ENCODE measurements at places on chromosomes 4 and X.

DNA sequence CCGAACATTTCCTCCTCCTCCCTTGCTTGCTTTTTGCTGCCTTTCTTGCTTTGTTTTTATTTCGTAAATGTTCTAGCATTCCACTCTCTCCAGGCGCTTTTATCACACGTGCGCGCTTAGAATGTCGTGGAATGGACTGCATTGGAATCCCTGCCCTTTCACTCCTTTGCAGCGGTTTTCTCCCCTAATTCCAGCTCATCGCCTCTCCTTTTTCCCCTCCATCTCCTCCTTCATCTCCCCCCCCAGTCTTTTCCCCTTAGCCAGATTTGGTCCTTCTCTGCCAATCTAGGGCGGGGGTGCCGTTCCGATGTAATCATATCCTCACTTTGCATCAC is 579 bp downstream of the OGT start:
- DNase-seq = no peak

DNA sequence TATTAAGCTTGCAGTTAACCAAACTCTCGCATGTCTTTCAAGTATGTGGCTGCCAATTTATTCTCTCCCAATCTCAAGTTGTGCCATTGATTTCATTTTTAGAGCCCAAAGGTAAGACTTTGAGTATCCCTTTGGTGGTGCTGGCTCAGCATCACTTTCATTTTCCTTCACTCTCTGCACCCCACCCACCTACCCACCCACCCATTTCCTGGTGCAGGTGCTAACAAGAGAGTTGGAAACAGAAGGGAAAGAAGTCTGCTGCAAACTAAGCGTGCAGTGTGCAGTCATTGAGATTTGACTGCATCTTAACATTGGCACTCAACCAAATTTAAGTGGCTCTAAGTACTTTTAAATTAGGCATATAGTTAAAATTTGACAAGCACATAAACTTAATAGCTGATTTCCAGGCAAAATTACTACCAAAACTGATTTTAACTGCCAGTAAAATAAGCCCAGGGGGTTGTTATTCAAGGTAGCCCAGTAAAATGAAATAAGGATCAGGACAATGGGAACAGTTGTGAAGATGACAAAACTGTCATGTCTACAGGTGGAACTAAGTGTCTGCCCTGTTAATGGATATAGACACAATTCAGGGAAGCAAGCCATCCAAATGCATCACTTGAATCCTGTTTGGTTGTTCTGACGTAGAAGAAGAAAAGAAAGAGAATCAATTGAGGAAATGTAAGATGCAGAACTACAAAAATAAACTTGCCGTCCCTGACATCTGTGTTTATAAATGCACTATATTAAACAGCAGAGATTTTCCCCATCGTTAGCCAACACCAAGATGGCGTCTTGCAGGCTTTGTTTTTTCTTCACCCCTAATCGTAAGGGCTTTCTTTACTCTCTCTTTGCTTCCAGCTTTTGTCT is 184.2 kb downstream of the KDR start:
- no peak for DNase-seq

DNA sequence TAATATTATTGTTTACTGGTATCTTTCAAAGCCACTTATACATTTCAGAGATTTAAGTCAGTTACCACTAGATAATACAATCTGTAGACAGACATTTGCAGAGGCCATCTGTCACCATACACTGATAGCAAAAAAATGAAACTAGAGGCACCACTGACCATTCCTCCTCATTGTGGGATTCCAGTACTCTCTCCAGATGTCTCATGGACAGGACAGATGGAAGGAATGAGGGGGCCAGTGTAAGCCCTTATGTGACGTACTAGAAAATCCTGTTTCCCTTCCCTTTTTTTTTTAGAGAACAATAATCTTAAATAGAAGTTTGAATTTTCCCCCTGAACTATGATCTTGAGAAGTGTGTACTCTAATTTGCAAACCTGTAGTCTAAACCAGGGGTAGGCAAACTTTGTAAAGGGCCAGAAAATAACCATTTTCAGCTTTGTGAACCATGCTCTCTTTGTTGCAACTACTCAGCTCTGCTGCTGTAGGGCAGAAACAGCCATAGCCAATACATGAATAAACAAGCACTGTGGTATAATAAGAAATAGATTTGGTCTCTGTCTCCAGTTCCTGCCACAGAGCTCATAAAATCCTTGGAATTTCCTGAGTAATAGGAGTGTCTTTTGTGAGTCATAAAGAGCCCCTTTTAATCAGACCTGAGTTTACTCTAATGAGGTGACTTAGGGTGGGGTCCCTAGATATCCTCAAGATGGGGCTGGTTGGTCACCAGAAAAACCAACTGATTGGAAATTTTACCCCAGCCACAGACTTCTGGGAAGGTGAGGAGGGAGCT is 90.4 kb downstream of the MOSPD2 start:
- no peak for DNase-seq

DNA sequence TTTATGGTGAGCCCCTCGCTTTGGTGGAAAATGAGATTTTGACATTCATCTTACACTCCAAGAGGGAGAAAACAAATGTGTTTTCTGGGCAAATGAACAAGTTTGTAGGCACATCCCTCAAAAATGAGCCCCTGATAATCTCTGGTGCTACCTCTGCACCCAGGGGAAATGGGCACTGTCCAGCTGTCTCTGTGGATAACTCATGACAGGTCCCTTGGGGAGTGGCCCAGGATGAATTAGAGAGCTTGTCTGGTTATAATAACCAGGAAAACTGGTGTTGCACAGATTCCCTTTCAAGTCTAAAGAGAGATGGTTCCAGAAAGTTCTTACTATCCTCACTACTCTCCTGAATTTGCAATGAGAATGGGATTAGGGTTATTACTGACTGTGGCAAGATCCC is 7.5 kb downstream of the RASL11B start:
- no peak for DNase-seq

DNA sequence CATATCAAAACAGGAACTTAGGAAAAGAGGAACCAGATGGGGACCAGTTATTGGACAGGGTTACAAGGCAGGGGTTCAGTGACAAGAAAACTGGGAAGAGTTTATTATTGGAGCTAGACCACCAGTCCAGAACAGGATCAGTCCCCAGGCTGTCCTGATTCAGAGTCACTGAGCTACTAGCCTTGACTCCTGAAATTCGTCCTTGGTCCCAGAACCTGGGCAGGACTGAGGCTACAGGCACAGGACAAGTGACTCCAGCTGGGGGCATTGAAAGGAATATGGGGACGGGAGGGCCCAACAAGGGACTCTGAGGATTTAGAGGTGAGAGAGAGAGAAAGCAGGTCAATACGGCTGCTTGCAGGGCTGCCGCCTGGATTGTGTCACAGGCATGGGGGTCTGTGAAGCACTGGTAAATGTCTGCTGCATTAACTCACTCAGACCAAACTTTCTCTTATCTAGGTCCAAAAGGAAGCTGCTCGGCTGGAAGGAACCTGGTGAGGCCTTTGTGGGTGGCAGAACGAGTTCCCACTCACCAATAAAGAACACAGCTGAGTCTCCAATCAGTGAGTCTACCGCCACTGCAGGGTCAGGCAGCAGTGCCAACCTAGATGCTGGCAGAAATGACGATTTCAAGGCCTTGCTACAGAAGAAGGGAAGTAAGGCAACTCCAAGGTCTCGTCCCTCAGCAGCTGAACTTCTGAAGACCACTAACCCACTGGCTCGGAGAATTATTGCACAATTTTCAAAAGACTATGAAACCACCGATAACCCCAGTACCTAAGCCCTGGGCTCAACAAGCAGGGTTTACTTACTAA is 11.3 kb upstream of the RTL5 start:
- DNase-seq = no peak

DNA sequence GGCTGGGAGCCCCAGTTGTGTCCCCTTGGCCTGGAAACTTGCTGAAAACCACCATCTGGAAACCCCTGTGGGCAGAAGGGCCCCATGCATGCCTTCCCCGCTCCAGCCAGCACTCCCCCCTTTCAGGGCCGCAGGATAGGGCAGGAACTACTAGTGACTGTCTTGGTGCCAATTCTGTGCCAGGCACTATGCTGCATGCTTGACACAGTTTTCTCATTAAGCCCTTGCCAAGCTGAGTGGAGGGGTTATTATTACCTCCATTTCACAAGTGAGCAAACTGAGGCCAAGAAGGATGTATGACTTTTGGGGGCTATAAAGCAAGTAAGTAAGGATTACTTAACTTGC is 73.6 kb upstream of the PJA1 start:
- DNase-seq = no peak

DNA sequence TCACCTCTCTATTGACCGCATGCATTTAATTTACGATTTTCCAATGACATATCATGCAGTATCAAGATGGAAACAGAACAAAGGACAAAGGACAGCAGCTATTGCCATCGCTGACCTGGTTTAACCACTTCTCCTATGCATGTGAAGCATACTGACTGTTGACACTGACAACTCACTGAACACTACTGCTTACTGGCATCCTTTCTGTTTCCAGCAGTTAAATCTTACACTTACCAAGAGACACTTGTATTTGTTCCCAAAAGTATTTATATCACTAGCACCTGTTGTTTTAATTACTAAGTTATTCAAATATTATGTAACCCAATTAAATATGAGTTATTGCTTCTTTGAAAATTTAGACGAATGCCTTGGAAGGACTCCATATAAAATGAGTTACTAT is 176.7 kb downstream of the PDGFC start:
- no peak for DNase-seq

GRCh38 chr4:115844180-115844579 is 730.8 kb upstream of the NDST4 start:
- DNase-seq = no peak

- DNase-seq = peak; percentile 5
These were observed 46.3 kb downstream of the TEX13B start for GRCh38 chrX:107935664-107936433.

DNA sequence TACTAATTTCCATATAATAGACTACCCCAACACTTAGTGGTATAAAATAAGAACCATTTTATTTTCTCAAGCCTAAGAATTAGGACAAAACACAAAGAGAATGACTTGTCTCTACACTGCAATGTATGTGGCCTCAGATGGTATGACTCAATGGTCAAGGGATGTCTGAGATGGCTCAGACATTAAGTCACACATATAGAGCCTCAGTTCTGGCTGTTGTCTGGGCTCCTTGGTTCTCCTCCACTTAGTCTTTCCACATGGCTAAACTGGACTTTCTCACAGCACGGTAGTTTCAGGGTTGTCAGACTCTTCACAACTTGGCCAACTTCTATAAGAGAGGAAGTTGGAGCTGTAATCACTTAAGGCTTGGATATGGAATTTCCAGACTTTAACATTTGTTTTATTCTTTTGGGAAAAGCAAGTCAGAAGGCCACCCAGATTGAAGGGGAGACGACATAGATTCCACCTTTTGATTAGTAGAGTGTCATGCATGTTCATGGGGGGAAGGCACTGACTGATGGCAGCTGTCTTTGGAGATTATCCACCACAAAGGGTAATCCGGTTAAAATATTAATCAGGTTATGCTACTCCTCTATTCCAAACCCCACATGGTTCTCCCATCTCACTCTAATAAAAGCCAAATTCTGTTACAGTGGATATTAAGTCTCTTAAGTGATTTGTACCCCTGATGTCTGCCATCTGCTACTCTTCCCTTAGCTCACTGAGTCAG is 9.4 kb downstream of the IL15 start:
- no peak for DNase-seq

DNA sequence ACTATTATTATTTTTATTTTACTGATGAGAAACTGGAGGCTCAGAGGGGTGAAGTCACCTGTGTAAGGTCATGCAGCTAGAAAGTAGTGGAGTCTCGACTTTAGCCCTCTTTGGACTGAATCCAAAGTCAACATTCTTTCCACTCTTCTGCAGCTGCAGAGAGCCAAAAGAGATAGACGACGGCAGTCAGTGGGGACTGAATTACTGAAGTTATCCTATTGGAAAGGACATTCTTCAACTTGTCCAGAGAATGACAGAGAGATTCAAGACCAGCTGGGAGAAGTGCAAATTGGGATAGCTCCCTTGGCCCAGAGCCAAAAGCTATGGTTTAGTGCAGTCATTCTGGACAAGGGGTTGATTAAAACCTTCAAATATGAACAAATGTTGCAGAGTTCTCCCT is 42.5 kb downstream of the VGLL1 start:
- DNase-seq = no peak

DNA sequence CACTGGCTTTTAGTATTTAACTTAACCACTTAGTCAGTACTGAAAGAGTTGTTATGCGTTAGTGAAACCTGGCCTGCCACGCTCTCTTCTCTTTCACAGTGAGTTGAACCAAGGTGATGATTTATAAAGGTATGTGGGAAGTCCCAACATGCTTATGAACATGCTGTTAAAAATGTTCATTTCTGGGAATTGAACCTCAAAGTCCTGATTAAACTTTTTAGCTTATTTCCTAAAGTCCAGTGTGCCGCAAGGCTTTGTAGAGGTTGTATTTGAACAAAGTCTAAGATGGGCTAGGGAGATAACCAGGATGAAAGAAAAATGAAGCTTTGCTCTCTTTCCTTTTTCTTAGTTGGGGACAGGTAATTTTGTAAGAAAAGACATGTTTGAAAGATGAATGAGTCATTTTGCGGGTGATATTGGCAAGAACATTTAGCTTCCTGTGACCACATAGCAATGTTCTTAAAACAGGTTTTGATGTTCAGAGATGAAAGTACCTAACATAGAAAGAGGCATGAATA is 270.3 kb downstream of the DTHD1 start:
- DNase-seq = no peak

GRCh38 chr4:56197387-56197786 is 189.9 kb downstream of the AASDH start:
- no peak for DNase-seq

DNA sequence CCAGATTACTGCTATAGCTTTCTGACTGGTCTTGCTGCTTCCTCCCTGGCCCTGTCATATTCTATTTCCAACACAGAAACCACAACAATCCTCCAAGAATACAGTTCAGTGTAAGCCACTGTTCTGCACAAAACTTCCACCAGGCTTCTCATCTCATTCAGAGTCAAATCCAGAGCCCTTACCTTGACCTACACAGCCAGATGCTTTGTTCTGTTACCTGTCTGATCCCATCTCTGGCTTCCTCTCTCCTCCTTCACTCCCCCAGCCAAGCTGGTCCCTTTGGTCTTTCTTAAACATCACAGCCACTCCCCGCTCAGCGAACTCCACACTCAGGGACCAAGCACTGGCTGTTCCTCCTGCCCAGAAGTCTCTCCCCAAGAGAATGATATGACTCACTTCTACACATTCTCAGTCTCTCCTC is 84.8 kb upstream of the BMP2K start:
- no peak for DNase-seq

DNA sequence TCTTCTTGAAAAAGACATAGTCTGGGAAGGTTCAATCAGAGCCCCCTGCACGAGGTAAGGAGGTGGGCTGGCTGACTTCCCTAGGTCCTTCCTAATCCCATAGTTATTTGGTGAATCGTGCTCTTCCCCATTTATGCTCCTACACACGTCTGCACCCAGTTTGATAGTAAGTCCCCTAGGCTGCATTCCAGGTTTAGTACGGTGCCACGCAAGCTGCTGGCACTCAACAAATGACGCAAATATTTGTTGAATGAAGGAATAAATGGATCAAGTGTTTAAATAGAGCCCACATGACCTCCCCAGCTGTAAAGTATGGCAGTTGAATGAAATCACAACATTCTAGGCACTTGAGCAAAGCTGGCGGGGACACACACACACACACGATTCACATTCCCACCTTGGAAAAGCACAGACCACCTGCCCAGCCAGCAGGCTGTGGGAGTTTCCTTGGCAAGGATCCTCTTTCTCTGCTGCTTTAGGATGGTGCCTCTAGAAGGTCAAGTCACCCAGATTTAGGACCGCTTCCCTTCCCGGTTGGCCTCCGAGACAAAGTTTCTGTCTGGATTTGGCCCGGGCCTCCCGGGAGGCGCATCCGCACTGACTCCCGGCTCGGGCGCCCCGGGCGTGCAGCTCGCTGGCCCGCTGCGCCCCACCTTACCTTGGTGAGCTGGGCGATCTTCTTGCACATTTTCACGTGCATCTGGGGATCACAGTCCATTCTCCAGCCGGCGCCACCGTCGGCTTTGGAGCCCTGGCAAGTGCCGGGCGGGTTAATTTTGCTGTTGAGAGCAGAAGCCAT is 721 bp downstream of the FAM184B start:
- DNase-seq = peak; percentile 37
